ENCODE measurements at places on chromosomes 6 and 20. TPM values are rescaled to one million over a fixed set of nuclear protein-coding genes. Genes with fewer than 3 reads are reported as not detected.

GUCA1A gene
- not detected for total RNA-seq

SLC4A11 gene
- 0.60 TPM for total RNA-seq

NKAPL gene
- not detected for total RNA-seq

DNAH8 gene
- not detected for total RNA-seq

SIRPD gene
- total RNA-seq, result 0.68 TPM

DNA sequence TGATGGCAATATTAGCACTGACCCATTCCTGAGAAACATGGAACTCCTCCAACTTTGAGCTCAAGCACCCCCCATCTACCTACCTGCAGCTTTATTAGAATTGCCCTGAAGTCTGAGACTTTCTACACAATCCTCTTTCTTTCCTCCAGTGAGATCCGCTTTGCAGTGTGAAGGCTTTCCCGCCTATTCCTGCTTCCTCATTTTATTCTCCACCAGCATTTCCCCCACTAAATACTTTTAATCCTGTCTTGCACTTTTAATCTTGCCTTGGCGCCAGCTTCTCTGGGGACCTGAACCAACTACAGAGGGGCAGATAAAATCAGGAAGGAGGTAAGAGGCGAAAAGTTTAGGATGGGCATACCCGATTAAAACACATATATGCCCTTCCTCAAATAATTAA is 178.1 kb upstream of the PRDM1 start:
- DNase-seq, result no peak

DNA sequence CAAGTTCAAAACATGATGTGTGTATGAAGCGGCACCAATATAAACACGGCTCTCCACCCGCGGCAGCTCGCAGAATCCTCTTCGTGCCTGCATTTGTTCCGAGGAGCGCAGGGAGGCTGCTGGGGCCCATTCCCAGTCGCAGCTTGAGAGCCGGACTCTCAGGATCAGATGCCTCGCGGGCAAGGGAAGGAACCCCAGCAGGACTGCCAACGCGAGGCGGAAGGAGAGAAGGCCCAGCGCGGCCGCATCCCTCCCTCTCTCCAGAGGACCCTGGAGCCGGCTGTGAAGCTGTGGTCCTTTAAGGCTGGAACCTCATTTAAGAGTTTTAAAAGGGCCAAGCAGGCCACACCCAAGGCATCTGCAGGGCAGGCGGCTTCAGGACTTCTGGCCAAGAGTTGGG is 44.2 kb upstream of the ZBP1 start:
- DNase-seq, result no peak

DNA sequence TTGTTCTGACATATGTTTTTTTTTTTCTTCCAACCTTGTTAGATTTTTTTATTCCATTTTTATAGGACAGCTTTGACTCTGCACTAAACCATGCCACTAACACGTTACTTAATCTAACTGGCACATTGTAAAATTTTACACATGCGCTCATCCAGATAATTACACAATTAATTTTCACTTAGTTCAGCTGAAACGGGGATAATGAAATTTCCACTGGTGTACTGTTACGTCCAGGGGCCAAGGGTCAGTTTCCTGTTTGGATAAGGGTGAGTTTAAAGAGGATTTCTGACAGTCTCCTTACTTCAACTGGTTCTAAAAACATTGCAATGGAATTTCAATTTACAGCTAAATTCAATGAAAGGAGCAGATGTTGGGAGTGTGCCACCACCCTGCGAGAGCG is 221.8 kb upstream of the CEP162 start:
- DNase-seq, result peak; percentile 14

GRCh38 chr6:5424726-5425125 is 163.4 kb downstream of the FARS2 start:
- DNase-seq, result peak; percentile 12

DNA sequence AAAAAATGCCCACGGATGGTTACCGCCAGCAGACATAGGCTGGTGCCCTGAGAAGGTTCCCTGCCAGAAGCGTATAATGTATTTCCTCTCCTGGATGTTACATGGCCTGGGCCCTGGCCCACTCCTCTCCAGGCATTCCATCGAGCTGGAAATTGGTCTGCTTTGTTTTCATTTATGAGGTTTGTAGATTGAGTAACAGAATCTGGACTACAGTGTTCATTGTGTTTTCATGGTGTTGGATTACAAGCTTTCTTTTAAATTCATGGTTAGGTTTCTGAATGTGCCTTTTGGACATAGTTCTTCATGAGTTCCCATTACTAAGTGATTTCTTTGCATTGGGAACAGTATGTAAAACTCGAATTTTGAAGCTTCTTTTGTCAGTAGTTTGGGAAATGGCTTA is 6.4 kb downstream of the TIAM2 start:
- no peak for DNase-seq

DNA sequence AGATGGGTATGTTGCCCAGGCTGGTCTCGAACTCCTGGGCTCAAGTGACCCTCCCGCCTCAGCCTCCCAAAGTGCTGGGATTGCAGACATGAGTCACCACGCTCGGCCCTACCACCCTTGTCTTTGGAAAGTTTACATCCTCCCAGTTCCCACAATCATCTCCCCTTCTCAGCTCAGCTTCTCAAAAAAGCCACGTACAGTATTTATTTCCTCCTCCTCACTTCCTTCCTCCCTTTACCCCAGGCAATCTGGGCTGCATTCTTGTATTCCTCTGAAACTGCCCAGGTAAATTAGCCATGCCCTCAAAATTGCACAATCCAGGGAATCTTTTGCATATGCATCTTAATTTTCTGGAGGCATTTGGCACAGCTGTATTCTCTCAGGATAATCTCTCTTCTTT is 7.4 kb upstream of the SLC23A2 start:
- DNase-seq, result peak; percentile 72

- no peak for DNase-seq
These were observed 1.5 kb upstream of the TUBB2B start for GRCh38 chr6:3228771-3229565.

GRCh38 chr20:58097943-58098342 is 130.5 kb downstream of the ANKRD60 start:
- no peak for DNase-seq

GRCh38 chr6:167849846-167850459 is 23.2 kb downstream of the AFDN start:
- DNase-seq, result peak; percentile 60

GRCh38 chr20:1094751-1095150 is 23.7 kb upstream of the PSMF1 start:
- DNase-seq, result no peak

DNA sequence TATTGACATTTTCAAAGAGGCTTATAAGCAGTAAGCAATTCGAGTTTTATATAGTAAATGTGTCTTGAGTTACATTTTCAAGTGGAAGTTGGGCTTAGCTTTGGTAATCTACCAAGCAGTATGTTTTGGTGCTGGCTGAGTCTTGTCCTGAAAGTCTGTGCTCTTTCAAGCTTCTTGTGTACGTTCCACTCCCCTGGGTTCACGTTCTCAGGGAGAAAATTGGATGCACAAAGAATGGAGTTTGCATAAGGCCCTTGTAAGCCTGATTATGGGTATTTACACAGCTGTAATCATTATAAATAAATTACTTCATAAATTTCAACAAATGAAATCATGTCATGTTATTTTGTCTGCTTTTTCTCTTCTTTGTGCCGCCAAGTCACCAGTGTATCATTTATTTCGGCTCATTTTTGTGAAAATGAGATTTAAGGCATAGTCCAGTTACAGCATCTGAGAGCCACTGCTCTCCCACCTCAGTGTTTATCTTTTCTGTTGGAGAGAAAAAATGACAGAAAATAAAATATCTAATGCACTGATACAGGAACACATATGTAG is 262.5 kb downstream of the BTBD3 start:
- DNase-seq, result no peak

DNA sequence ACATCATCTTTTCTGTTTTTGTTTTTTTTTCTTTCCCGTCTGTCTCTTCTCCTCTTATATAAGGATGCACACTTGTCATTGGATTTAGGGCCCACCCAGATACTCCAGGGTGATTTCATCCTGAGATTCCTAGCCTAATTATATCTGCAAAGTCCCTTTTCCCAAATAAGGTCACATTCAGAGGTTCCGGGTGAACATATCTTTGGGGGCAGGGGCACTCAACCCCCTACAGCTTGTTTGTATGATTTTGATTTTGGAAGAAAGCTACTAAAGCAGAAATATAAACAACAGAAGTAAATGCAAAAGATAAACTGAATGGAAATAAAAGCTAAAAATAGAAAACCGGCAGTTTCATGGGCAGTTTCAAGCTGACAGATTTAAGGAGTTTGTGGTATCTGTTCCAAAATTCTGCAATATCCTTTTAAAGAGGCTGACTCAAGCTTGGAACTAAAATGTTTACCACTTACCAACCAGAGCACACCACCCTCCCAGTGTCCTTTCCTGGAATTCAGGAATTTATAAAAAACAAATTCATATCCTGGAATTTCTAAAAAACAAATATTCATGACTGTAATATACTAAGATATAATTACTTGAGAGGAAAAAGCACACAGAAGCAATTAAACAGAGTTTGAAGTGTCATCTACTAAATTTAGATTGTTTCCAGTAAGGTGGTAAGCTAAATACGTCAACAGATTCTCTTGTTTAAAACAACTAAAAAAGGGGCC is 100.0 kb upstream of the CARMIL1 start:
- DNase-seq, result peak; percentile 69

GRCh38 chr6:128443553-128443952 is 76.8 kb downstream of the PTPRK start:
- no peak for DNase-seq

DNA sequence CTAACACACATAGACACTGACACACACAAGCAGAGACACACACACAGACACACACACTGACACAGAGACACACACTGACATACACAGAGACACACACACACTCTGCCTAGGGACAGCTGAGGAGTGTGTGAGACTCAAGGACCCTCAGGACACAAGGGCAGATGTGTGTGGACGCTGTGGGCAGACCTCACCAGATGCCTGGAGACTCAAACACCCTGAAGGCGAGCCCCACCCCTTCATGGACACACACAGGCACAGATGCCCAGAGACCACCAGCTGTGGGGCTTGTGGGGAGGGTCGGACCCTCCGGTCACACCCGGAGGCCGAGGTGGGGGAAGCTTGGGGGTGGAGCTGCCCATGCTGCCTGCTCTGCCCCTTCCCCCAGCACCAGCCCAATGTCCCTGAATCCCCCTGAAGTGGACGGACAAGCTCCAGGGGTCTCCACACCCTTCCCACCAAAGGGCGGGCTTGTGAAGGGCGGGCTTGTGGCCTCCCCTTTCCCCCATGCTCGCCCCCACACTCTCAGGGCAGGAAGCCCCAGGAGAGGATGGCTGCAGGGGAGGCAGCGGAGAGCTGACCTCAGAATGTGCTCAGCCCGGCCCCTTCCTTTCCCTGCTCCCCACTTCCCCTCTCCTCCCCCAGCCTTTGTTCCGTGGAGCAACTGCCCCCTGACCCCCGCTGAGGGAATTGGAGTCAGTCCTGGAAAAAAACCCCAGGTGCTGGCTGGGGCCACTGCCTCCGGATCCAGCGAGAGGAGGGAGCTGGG is 13.9 kb upstream of the ABHD16B start:
- DNase-seq, result peak; percentile 60

DNA sequence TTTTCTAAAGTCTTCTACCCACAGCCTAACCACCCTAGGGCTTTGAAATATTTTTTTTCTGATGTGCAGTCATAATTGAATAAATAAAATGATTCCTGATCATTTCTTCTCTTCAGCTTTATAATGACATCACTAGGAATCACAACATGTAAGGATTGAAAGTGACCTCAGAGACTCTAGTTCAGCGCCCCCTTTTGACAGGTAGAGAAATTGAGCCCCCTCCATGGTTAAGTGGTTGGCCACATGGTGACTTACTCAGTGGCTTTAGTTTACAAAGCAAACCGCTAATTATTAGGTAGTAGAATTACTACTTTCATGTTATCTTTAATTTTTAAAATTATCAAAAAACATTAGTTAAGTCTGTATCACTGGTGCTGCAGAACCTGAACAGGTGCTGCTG is 13.3 kb upstream of the SLC2A12 start:
- peak; percentile 39 for DNase-seq

GRCh38 chr6:2751871-2752270 is 1.1 kb upstream of the MYLK4 start:
- DNase-seq, result no peak

DNA sequence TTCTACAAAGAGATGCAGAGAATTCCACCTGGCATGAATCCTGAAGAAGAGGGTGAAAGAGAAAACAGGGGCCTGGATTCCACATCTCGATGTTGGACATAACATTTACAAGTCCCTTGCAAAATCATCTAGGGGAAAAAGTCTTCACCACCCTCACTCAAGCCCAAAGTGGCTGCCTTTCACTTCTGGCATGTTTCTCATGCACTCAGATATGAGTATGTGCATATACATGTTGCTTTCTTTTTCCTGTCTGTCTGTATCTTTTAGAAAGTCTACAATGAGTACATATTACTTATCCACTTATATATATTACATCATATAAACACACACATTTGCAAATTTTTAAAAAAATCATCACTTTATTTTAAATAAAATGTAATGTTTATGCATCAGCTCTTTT is 159.3 kb downstream of the KIF6 start:
- no peak for DNase-seq

- peak; percentile 66 for DNase-seq
These were observed 21.1 kb upstream of the NOTCH4 start for GRCh38 chr6:32244946-32245398.

DNA sequence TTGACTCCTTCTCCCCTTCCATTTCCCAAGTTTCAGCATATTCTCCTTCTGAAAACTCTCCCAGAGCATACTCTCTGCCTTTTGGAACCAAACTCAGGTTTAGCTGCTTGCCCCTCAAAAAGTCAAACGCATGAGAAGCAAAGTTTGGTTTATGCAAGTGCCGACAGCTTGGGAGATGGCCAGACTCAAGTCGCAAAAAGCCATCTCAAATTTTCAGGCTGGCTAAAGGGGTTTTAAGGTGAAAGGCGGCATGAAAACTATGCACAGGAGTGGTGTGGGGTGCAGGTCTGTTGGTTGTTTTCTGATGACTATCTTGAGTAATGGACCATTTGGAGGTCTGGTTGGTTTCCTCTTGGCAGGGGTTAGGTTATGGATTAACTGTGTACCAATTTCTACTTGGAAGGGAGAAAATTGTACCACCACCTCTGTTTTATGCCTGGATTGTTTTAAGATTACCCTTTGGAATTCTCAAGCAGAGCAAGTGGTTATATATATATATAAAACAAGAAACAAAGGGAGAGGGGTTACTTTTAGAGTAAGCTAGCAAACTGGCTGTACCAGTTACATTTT is 52.4 kb upstream of the SCGN start:
- no peak for DNase-seq

- no peak for DNase-seq
These were observed 167.4 kb downstream of the COL19A1 start for GRCh38 chr6:70033781-70034180.

DNA sequence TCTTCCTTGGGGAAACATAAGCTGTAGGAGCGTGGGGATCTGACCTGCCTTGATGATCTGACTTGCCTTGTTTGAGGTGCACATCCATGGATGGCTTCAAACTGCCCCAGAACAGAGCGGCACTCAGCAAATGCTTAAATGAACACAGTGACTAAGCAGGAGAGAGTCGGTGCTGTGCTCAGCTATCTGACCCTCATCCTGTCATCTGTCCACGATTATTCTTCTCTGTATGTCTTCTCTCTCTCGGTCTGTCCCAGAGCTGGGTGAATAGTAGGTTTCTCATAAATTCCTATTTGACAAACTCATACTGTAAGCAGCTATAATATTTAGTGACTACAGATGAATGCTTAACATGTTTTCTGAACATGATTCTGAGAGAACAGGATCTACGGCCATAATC is 37.3 kb downstream of the TRAM2 start:
- peak; percentile 79 for DNase-seq

Data from RPMI7951 (cell line).